ENCODE measurements at places on chromosomes 3 and 15.

DNA sequence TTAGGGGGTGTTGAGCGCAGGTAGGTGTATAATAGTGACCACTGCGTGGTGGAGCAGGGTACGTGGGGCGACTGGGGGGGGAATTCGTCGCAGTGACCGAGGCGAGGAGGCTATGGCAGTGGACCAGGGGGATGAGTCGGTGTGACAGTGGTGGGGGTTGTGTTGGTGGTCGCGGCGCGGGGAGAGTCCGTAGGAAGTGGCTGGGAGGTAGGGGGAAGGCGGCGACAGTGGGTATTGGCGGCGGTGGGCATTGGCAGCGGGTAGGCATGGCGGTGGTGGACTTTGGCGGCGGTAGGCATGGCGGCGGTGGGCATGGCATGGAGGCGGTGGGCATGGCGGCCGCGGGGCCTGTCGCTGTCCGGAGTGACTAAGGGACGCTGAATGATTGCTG is 739 bp downstream of the SNRPN start:
- DNase-seq = peak; percentile 12
- peak overlapping the region; percentile 79 for H3K27ac ChIP-seq

- no peaks in the 10 kb centered on the region for H3K4me1 ChIP-seq
- peaks cover 10% of the 10 kb centered on the region for H3K36me3 ChIP-seq
- H3K27me3 ChIP-seq = no peaks in the 10 kb centered on the region
- H3K4me3 ChIP-seq = no peak overlapping the region
- no peak for DNase-seq
These were observed 21.5 kb downstream of the SRPRB start for GRCh38 chr3:133827136-133827535.

GRCh38 chr3:5251196-5251583 is 63.7 kb downstream of the EDEM1 start:
- H3K36me3 ChIP-seq = no peaks in the 10 kb centered on the region
- no peak for DNase-seq
- no peak overlapping the region for H3K27ac ChIP-seq
- no peaks in the 10 kb centered on the region for H3K4me1 ChIP-seq

DNA sequence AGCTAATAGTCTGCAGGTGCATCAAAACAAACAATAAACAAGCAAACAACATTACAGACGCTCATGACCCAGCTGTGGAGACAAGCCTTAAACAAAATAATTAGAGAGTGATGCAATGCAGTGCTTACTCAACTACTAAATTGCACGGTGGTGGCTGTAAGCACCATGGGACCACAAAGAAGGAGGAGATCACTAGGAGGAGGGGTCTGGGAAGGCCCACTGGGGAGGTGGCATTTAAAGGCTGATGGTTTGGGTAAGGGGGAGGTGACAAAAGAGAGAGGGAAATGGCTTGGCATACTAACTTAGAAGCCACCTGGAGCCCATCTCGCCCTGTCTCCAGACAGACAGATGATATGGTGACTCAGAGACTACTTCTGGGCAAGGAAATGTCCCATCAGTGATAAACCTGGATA is 516.7 kb downstream of the FOXP1 start:
- peak overlapping the region; percentile 93 for H3K27ac ChIP-seq
- peak overlapping the region; percentile 79 for H3K4me3 ChIP-seq
- H3K36me3 ChIP-seq = no peaks in the 10 kb centered on the region
- peaks cover 63% of the 10 kb centered on the region for H3K4me1 ChIP-seq

- H3K27ac ChIP-seq = peak overlapping the region; percentile 46
- no peaks in the 10 kb centered on the region for H3K4me1 ChIP-seq
- H3K36me3 ChIP-seq = peaks cover 12% of the 10 kb centered on the region
- H3K4me3 ChIP-seq = no peak overlapping the region
- no peak for DNase-seq
These were observed 27.0 kb upstream of the CSPG5 start for GRCh38 chr3:47605652-47606051.
